ENCODE measurements at places on chromosomes 6 and 20.
A peak's percentile ranks its signal among the peaks of the same experiment; 100 is the strongest.

- peak; percentile 41 for DNase-seq
- H3K4me3 ChIP-seq, result no peak overlapping the region
- H3K27ac ChIP-seq, result no peak overlapping the region
- H3K4me1 ChIP-seq, result no peaks in the 10 kb centered on the region
- peaks cover 61% of the 10 kb centered on the region for H3K36me3 ChIP-seq
Measured at GRCh38 chr6:36897609-36898008, 11.9 kb downstream of the C6orf89 start.

DNA sequence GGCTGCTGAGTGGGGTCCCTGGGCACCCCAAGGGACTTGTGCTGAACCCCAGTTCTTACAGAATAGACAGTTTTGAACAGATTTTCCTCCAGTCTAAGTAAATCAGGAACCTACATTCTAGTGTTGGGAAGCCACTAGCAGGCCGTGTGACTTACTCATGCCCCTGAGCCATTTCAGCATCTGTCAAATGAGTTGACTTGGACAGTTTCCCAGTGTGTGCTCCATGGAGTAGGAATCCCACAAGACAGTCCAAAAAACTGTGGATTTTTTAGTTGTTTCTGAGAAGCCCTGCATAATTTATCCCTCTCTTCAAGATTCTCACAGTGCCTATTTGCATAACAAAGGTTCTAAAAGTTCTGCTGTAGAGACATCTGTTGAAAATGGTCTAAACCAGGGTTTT is 2.1 kb downstream of the GABRR2 start:
- DNase-seq, result no peak
- no peaks in the 10 kb centered on the region for H3K36me3 ChIP-seq
- peaks cover 11% of the 10 kb centered on the region for H3K27me3 ChIP-seq
- no peak overlapping the region for H3K4me3 ChIP-seq
- H3K4me1 ChIP-seq, result no peaks in the 10 kb centered on the region

DNA sequence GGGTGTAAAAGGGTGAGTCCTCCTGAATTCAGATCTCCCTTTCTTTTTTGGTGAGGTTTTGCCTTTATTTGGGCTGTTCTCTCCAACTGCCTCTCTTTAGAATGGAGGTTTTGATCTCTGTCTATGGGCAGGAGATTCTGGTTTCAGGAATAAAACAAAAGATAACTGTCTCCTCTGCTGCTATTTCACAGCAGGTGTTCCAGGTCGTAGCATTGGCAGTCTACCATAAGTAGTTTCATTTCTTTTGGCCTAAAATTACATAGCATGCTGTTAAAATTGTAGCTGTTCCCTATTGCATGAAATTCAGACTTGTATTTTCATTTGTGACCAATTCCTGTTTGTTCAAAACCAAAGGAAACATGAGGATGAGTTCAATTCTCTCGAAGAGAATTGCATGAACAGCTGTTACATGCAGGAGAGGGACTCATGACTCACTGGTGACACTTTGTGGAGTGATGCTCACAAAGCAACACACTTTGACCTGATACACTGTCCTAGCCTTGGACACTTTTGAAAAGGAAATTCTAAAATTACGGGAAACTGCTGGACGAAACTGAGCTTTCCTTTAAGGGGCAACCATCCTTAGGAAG is 76.8 kb upstream of the SIRPG start:
- no peaks in the 10 kb centered on the region for H3K36me3 ChIP-seq
- no peak overlapping the region for H3K4me3 ChIP-seq
- H3K4me1 ChIP-seq, result no peaks in the 10 kb centered on the region
- DNase-seq, result no peak
- no peak overlapping the region for H3K27ac ChIP-seq

- no peak for DNase-seq
- no peak overlapping the region for H3K4me3 ChIP-seq
- peaks cover 22% of the 10 kb centered on the region for H3K27me3 ChIP-seq
- no peak overlapping the region for H3K27ac ChIP-seq
- H3K36me3 ChIP-seq, result no peaks in the 10 kb centered on the region
- no peaks in the 10 kb centered on the region for H3K4me1 ChIP-seq
Measured at GRCh38 chr6:35224720-35225119, 11.0 kb downstream of the SCUBE3 start.

DNA sequence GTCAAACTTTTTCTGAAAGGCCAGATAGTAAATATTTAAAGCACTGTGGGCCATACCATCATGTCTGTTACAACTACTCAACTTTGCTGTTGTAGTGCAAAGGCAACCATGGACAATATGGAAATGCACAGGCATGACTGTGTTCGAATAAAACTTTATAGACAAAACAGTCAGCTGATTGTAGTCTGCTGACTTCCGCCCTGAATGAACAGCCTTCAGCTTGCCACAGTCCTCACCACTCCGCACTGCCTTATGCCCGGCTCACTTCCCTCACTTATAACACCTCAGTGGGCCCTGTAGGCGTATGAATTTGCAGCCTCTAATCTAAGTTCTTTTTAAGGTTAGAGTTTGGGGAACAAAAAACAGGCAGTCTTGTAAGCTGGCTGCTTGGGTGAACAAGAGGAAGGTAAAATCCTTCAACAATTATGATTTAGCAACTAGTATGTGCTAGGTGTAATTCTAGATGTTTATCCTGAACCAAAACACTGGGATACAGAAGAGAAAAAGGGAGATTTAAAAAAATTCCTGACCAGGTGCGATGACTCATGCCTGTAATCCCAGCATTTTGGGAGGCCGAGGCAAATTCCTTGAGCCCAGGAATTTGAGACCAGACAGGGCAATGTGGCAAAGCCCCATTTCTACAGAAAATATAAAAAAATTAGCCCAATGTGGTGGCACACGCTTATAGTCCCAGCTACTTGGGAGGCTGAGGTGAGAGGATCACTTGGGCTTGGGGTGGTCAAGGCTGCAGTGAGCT is 6.8 kb upstream of the SLC2A10 start:
- no peaks in the 10 kb centered on the region for H3K36me3 ChIP-seq
- DNase-seq, result no peak
- no peaks in the 10 kb centered on the region for H3K4me1 ChIP-seq
- no peak overlapping the region for H3K27ac ChIP-seq

DNA sequence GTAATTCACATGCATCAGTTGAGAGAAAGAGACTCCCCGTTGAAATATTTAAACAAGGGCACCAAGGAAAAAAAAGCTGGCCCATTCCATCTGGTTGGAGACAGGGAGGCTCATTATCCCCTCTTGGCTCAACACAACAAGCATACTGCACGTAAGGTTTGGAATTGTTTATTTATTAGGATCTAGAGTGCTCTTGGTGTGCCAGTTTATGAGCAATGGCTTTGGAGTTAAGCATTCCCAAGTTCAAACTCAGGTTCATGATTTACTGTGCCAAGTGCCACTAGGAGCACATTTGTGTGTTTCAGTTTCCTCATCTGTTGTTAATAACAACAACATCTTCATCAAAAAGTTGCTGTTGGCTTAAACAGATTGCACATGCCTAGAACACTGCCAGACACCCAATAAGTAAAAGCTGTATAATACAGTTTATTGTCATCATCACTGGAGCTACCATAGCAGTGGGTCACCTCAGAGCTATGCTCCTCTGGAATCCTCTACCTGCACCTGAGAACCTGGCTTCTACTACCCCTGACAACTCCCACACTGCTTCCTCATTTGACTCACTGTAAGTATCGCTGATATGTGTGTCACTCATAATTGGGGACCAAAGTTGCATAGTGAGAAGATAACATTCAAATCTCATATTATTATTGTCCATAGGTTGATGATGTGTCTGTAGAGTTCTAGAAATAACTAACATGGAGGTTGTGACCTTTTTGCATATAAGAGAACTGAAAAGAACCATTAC is 5.4 kb downstream of the SLC17A3 start:
- no peaks in the 10 kb centered on the region for H3K36me3 ChIP-seq
- H3K4me3 ChIP-seq, result no peak overlapping the region
- no peak overlapping the region for H3K27ac ChIP-seq
- no peak for DNase-seq
